Activated CD4-positive, alpha-beta T cell treated with anti-CD3 and anti-CD28 coated beads for 36 hours (primary cell): ENCODE measurements at places on chromosomes 3 and 15. TPM values are rescaled to one million over a fixed set of nuclear protein-coding genes. Genes with fewer than 3 reads are reported as not detected.

DNA sequence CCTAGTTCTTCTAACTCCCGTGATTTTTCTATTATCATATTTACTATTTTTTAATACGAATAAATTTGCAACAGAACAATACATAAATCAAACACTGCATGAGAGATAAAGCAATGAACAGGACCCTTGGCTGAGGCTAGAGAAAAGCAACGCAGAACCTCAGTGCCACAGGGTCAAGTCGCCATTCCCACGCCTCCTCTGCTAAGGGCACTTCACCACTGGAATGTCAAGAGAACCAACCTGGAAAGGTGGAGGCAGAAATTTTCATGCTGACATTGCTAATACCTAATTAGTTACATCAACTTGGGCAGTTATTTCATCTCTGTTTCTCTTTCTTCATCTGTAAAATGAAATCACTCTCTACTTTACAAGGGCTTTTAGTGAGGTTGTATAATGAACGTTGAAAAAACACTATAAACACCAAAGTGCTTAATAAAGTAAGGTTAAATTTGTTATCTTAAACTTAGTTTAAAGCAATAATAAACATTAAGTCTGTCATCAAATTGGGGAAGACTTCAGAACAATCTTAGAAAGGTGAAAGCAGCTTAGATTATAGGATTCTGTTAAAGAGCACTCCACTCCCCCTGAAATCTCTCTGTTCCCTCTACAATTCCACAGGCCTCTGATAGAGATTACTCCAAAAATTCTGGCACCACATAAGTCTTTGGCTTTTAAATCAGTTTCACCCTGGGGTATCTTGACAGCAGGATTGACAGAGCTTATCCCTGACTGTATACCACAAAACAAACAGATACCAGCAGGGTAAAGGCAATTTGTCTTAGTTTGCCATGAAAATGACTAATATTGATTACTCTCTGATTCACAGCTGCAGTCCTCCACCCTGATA, 41.9 kb downstream of the PLCH1 start:
- no peaks in the 10 kb centered on the region for H3K4me1 ChIP-seq
- no peak overlapping the region for H3K27ac ChIP-seq
- H3K36me3 ChIP-seq = no peaks in the 10 kb centered on the region
- no peak overlapping the region for H3K4me3 ChIP-seq

DNA sequence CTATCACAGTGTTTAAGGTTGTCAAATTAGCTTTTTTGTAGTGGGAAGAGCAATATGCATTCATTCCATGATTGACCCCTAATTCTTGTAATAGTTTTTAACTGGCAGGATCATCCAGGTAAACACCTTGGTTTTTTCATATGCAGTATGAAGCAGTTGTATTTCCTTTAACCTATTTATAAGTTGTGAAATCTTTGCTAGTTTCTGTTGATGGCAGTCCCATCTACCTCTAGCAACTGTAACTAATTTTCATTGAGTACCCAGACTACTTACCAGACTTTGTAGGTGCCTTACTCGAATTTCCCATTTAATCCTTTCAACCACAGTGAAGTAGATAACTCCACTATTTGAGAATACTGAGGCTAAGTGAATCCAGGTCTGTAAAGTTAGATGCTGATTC, 6.1 kb downstream of the FXR1 start:
- peaks cover 74% of the 10 kb centered on the region for H3K4me1 ChIP-seq
- no peaks in the 10 kb centered on the region for H3K27me3 ChIP-seq
- no peak overlapping the region for H3K27ac ChIP-seq
- H3K4me3 ChIP-seq = no peak overlapping the region
- peaks cover 47% of the 10 kb centered on the region for H3K36me3 ChIP-seq

GRCh38 chr3:189458528-189458927, 172.7 kb upstream of the TP63 start:
- no peak overlapping the region for H3K4me3 ChIP-seq
- peaks cover 2% of the 10 kb centered on the region for H3K36me3 ChIP-seq
- H3K27me3 ChIP-seq = no peaks in the 10 kb centered on the region
- H3K4me1 ChIP-seq = peaks cover 2% of the 10 kb centered on the region
- no peak overlapping the region for H3K27ac ChIP-seq

DNA sequence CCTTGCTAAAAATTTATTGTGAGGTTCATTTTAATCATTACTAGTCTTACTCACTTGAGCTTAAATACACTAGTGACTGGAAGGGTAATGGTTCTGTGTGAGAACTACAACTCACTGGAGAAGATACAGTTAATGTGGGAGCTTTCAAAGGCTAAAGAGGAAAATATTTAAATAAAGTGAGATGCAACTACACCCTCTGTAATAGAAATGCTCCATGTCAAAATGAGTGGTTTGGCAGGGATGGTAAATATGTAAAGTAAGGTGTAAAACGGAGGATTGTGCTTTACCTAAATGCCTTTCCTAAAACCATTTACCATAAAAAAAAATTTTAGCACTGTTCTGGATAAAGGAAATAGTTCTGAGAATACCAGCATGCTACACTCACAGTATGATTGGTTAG, 15.3 kb downstream of the LRRC57 start:
- H3K4me1 ChIP-seq = peaks cover 4% of the 10 kb centered on the region
- DNase-seq = no peak
- H3K36me3 ChIP-seq = peaks cover 21% of the 10 kb centered on the region
- H3K4me3 ChIP-seq = no peak overlapping the region
- no peaks in the 10 kb centered on the region for H3K27me3 ChIP-seq

GRCh38 chr3:114587986-114588385, 294.2 kb downstream of the TIGIT start:
- H3K36me3 ChIP-seq = peaks cover 3% of the 10 kb centered on the region
- H3K4me1 ChIP-seq = peaks cover 11% of the 10 kb centered on the region
- DNase-seq = no peak
- H3K27me3 ChIP-seq = no peaks in the 10 kb centered on the region
- no peak overlapping the region for H3K4me3 ChIP-seq

GRCh38 chr3:179464323-179465092, 13.2 kb upstream of the GNB4 start:
- DNase-seq = peak; percentile 36
- H3K36me3 ChIP-seq = no peaks in the 10 kb centered on the region
- H3K4me1 ChIP-seq = peaks cover 10% of the 10 kb centered on the region
- peak overlapping the region; percentile 20 for H3K4me3 ChIP-seq
- no peak overlapping the region for H3K27ac ChIP-seq

- H3K36me3 ChIP-seq = no peaks in the 10 kb centered on the region
- H3K4me3 ChIP-seq = no peak overlapping the region
- no peaks in the 10 kb centered on the region for H3K4me1 ChIP-seq
- H3K27ac ChIP-seq = no peak overlapping the region
These were observed 135.7 kb upstream of the RAD18 start for GRCh38 chr3:9098716-9099675.

DNA sequence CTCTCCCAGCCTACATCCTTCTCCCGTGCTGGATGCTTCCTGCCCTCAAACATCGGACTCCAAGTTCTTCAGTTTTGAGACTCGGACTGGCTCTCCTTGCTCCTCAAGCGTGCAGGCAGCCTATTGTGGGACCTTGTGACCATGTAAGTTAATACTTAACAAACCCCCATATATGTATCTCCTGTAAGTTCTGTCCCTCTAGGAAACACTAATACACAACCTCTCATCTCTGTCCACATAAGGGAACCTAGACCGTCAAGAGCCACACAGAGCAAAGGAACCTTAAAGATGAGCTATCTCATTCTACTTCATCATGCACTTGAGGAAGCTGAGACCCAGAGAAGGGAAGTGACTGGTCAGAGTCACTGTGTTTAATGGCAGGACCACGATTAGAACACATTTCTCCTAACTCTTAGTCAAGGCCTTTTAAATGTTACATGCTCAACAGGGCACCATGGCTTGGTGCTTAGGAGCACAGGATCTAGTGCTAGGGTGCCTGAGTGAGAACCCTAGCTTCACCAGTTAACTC, 50.3 kb downstream of the NPTN start:
- H3K4me1 ChIP-seq = peaks cover 10% of the 10 kb centered on the region
- H3K4me3 ChIP-seq = no peak overlapping the region
- H3K36me3 ChIP-seq = peaks cover 46% of the 10 kb centered on the region

DNA sequence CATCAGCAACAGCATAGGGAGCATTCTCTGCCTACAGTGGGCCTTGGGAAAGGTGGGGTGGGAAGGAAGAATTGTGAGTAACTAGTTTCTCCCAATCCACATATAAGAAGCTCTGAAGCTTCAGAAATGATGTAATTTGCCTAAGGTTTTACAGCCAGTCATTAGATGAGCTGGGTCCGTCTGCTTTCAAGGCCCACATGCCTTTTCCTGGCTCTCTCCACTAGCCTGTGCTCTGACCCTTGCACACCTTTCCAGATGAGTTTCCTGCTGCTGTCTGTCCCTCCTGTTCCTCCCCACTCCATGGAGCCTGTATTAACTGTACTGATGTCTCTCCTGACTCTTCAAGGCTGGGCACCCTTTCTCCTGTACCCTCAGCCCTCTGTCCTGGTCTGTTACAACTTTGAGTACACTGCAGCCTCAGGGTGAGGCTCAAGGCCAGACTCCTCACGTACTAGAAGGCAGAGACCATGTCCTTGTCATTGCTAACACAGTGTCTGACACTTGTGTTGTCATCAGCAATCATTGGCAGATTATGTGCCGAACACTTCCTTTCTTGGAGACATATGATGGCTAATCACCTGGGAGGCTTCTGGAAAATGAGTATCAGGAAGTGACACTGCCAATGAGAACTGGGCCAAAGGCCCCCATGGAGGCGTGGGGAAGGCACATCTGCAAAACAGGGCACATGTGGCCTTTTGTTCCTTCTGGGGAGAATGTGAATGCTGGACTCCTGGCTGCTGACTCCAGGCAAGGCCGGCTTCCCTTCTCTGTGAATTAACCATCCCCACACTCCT, 6.6 kb downstream of the TM6SF1 start:
- no peak for DNase-seq
- no peaks in the 10 kb centered on the region for H3K4me1 ChIP-seq
- peaks cover 20% of the 10 kb centered on the region for H3K27me3 ChIP-seq
- H3K36me3 ChIP-seq = no peaks in the 10 kb centered on the region
- no peak overlapping the region for H3K4me3 ChIP-seq

GRCh38 chr3:31896648-31897433, 84.2 kb downstream of the OSBPL10 start:
- H3K27me3 ChIP-seq = peaks cover 5% of the 10 kb centered on the region
- no peak for DNase-seq
- no peak overlapping the region for H3K4me3 ChIP-seq
- peaks cover 14% of the 10 kb centered on the region for H3K4me1 ChIP-seq
- no peak overlapping the region for H3K27ac ChIP-seq

DNA sequence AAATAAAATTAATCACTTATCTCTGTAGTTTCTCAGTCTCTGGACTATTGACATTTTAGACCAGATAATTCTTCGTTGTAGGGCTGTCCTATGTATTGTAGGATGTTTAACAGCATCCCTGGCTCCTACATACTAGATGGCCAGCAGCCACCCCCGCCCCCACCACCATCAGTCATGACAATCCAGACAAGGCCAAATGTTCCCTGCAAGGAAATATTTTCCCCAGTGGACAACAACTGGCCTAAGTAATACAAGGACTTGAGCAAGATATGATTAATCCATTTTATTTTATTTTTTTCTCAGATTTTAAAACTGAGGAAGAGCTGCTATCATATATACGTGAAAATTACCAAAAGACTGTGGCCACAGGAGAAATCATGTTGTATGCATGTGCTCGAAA, 23.8 kb downstream of the TICRR start:
- no peak overlapping the region for H3K4me3 ChIP-seq
- no peaks in the 10 kb centered on the region for H3K27me3 ChIP-seq
- no peak overlapping the region for H3K27ac ChIP-seq
- no peak for DNase-seq
- H3K36me3 ChIP-seq = peaks cover 59% of the 10 kb centered on the region

- H3K27me3 ChIP-seq = peaks cover 15% of the 10 kb centered on the region
- H3K4me3 ChIP-seq = no peak overlapping the region
- no peaks in the 10 kb centered on the region for H3K36me3 ChIP-seq
These were observed 38.9 kb downstream of the CPN2 start for GRCh38 chr3:194312186-194312742.

GRCh38 chr3:197428117-197428801, 127.5 kb downstream of the BDH1 start:
- H3K4me3 ChIP-seq = peak overlapping the region; percentile 38
- H3K4me1 ChIP-seq = peaks cover 21% of the 10 kb centered on the region
- no peaks in the 10 kb centered on the region for H3K36me3 ChIP-seq
- peak overlapping the region; percentile 49 for H3K27ac ChIP-seq

DNA sequence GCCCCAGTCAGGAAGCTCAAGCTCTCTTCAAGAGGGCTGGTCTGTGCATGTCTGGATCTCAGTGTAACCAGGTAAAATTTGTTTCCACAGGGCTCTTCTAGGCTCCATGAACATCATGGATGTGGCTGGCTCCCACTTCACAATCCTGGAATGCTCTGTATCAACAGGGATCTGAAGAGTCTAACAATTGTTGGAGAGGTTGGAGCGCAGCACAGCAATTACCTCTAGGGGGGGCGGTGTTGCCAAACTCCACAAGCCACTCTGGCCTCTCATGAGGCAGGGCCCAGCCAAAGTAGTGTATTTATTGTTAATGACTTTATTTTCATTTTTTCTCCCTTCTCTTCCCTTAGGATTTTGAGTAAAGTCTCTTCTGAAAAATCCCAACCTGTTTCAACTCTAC, 6.1 kb upstream of the EIF2B5 start:
- H3K4me1 ChIP-seq = peaks cover 7% of the 10 kb centered on the region
- peak; percentile 41 for DNase-seq
- no peaks in the 10 kb centered on the region for H3K27me3 ChIP-seq
- no peak overlapping the region for H3K4me3 ChIP-seq
- H3K36me3 ChIP-seq = no peaks in the 10 kb centered on the region

The EIF5A2 gene
- 5.7 TPM for total RNA-seq

The GNAT1 gene
- not detected for total RNA-seq

The ETV5 gene
- 1.4 TPM for total RNA-seq

The ADGRG7 gene
- not detected for total RNA-seq
